ENCODE measurements at places on chromosomes 1 and 21.

DNA sequence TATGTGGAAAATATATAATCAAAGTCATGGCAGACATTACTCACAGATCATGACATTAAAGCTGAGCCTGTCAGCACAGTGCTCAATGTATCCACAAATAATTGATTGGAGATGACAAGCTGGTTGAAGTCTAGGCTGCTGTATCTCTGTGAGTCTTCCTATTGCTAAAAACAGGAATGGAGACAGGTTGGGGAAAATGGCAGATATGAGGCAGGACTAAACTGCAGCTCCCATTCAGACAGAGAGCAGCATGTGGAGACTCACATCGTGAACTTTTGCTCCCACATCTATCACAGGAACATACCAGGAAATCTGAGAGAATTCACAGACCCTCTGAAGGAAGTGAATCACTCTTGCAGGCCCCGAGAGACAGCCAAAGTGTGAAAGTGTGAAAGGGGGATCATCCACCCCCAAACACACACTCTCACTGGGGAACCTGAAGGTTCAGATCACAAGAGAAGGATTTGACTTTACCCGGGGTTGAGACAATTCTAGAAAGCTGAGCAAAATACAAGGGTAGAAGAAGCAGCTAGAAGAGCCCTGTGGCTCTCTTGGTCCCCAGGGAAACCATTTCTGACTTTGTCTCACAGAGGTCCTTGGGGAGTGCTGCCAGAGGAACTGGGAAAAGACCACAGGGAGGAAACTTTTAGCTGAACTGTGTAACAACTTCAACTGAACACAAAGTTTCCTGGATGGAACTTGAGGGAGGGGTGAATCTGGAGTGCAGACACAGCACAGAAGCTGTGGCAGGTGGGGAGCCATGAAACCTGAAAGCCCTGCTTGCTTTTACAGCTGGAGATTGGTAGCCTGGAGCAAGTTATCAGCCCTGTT, 173.4 kb downstream of the S1PR1 start:
- no peak for DNase-seq

GRCh38 chr1:2474933-2475371, 1.1 kb upstream of the PLCH2 start:
- no peak for DNase-seq

- no peak for DNase-seq
Observed at GRCh38 chr1:110533230-110533629, 14.3 kb upstream of the KCNA10 start.

- DNase-seq = no peak
Observed at GRCh38 chr1:180982422-180982821, 40.2 kb downstream of the STX6 start.

DNA sequence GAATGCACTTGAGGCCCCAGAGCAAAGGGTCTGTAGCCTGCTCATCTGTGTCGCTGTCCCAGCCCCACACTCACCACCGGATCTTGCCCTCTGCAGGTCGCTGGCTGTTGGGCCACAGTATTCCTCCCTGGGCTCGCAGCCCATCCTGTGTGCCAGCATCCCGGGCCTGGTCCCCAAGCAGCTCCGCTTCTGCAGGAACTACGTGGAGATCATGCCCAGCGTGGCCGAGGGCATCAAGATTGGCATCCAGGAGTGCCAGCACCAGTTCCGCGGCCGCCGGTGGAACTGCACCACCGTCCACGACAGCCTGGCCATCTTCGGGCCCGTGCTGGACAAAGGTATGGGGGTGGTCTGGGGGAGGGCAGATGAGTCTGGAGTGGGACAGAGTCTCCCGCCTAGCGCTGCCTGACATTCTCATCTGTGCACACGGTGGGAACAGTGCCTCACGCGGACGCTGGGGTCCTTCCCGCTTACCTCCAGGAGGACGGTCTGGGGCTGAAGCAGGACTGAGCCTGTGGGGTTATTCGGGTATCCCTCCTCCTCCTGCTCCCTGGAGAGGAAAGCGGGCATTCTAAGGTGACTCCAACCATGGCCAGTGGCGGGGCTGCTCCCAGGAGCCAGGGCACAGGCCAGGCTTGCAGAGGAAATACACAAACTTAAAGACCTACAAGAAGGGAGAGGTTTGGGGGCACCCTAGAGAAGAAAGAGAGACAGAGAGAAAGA, 15.9 kb downstream of the WNT3A start:
- no peak for DNase-seq

GRCh38 chr1:204990059-204990664, 52.9 kb upstream of the CNTN2 start:
- DNase-seq = peak; percentile 45

GRCh38 chr21:42463861-42464515, 32.0 kb downstream of the RSPH1 start:
- DNase-seq = no peak

- DNase-seq = no peak
Observed at GRCh38 chr1:207811319-207811718, 59.5 kb downstream of the CD46 start.

DNA sequence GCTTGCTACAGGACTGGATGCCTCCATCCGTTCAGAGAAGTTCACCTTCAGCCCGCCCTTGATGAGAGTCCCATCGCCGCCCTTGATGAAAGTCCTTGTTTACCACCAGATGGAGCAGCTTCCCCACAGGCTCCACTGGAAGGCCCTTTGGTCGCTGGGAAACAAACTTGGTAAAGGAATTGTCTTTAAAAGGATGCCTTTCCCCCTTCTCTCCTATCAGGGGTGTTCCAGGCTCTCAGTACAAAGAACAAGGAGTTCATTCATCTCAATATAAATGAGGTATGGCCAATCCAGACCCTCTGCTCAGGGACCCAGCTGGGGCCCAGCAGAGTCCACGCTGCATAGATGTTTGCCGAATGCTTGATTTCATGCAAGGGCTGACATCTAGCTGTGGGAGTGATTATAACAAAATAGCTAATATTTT, 50.8 kb downstream of the CAPN9 start:
- DNase-seq = peak; percentile 36

DNA sequence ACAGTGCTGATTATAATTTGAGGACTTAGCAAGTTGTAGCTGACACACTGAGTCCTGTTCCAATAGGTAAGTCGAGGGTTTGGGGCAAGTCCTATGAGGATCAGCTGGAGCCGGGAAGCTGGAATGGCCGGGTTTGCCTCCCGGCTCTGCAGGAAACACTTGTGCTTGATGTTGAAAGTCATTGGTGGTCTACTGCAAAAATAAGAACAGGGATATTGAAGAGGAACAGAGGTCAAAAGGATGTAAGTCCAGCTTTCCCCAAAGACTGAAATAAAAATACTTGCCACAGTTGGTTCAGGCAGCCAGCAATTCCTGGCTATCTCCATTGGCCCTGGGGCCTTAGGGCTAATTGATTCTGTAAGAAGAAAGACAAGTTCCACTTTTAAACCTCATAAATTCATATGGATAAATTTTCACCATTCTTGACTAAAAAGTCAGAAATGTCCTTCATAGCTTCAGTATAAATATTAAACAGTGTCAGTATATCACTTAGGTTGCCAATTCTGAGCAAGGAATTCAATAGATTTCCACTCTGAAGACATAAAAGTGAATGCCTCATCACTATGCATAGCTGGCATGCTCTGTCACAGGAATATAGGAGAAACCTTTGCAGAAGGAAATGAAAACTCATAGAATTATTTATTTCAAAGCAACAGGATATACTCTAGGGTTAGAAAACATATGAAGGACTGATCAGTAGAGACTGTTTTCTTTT, 165.2 kb downstream of the AK5 start:
- DNase-seq = no peak

DNA sequence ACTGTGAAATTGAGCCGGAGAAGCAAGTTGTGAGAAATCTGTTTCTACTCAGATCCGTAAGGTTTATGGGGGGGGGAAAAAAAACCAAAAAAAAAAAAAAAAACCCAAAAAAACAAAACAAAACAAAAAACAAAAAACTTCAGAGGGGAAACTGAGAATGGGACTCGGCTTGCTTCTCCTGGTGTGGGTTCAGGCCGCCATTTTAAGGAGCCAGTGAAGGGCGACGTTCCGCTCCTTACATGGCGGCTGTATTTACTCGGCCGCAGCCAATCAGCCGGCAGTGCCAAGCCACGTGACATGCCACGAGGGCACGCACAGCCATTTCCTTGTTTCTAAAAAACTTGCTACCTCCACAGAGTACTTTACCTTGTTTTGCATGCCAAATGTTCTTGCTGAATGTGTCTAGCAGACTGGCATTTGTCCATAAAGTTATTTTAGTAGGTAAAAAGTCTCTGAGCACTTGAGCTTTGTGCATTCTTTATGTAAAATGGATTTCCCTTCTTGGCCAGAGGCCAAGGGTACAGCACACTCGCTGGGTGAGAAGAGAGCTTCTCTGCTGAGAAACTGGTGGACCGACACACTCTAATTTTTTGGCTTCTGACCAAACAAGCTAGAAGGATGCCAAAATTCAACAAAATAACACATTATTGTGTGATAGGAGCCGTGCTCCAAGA, 101.8 kb downstream of the NFIA start:
- DNase-seq = peak; percentile 91

- no peak for DNase-seq
Observed at GRCh38 chr1:202038688-202039346, 28.4 kb downstream of the ELF3 start.

DNA sequence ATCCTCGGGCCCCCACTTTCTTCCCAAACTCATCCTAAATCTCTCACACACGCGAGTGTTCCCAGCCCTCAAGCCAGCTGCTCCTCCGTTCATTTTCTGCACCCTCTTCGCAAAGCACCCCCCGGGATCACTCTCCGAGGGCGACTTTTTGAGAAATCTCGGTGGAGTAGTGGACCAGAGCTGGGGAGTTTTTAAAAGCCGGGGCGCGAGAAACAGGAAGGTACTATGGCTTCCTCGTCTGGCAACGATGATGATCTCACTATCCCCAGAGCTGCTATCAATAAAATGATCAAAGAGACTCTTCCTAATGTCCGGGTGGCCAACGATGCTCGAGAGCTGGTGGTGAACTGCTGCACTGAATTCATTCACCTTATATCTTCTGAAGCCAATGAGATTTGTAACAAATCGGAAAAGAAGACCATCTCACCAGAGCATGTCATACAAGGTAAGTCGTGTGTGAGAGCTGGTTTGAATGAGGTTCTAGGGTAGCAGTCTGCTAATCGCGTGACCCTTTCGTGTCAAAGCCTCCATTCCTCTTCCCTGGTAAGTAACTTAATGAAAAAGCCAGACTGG, 800 bp downstream of the DR1 start:
- DNase-seq = no peak

- DNase-seq = no peak
Observed at GRCh38 chr1:32915766-32916706, 14.8 kb upstream of the TMEM54 start.

DNA sequence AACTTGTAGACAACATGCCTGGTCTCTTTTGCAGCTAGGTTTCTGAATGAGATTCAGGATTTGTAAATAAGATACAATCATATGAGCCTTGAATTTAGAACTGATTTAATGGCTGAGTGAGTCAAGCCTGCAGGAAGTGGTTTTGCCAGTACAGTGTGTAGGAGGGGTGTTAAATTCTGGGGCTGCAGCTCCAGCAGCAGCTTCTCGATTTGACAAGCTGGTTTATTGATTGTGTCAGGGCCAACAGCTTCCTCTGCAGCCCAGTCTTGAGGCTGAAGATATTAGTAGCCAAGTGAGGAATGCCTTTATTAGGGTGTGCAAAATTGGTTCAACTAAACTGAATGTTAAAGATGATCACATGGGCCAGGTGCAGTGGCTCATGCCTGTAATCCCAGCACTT, 11.5 kb upstream of the PLA2G5 start:
- DNase-seq = no peak

GRCh38 chr1:77342745-77343144, 60.9 kb downstream of the AK5 start:
- DNase-seq = no peak

GRCh38 chr1:185305419-185305818, 11.6 kb downstream of the IVNS1ABP start:
- no peak for DNase-seq

DNA sequence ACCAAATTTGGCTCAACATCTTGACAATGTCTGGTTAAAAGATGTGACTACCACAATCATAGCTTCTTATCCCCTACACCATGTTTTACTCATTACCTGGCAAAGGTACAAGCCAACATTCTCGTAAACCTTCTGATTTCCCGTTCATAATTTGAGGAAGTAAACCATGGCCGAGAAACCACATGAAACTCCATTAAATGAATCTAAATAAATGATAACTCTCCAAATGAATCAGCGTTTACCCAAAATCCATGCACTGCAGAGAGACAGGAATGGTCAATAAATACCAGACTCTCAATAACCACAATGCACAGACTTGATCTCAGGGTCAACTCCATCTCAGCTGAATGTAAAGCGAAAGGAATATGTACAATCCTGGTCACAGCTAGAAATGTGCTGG, 125.2 kb downstream of the TYW3 start:
- DNase-seq = no peak

DNA sequence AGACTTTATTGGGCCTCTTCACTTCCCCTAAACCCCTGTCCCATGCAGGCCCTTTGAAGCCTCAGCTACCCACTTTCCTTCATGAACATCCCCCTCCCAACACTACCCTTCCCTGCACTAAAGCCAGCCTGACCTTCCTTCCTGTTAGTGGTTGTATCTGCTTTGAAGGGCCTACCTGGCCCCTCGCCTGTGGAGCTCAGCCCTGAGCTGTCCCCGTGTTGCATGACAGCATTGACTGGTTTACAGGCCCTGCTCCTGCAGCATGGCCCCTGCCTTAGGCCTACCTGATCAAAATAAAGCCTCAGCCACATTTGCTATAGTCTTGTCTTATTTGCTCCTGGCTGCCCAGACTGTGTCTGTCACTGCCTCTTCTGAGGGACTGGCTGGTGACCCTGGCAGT, 5.5 kb downstream of the GSTM4 start:
- DNase-seq = no peak

DNA sequence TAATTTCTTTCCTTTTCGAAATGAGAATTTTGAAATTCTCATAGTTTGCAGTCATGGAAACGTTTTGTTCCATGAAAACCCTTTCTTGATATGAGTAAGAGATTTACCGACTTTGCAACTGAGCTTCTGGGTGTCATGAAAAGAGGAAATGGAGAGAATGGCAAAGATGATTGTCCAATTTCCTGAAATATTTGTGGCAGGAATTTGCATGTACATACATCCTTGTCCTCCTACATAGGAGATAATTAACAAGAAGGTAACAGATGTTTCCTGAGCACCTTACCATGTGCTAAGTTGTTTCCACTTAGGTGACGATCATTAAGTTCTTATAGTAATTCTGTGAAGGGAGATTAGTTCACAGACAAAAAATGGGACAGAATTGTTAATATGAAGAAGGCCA, 170.7 kb downstream of the NEGR1 start:
- DNase-seq = no peak

DNA sequence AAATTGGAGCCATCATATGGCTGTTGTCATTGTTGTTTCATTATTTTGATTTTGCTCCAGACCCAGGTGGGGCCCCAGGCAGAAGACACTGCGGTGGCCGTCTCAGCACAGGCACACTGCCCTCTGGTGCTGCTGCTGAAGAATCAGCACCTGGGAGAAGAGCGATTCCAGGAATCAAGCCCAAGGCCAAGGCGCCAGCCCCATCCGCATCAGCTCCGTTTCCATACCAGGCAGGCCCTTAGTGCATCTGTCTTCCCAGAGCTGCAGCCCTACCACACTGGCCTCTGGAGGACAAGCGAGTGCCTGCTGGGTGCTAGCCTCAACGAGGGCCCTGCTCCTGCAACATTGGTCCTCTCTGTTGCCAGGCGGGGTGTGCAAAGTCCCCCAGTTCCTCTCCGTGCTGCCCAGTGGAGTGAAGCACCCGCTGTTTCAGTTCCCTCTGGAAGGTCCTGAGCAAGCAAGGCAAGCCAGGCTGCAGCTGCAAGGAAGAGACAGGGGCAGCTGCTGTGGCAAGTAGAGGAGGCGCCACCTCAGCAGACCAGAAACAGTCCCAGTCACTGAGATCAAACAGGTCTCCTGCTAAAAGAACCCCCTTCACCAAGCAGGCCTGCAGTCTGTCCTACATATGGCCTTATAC, 5.2 kb downstream of the GRIK3 start:
- no peak for DNase-seq
